ENCODE measurements at places on chromosomes 13 and 19. TPM values are rescaled to one million over a fixed set of nuclear protein-coding genes. Genes with fewer than 3 reads are reported as not detected.

TNFSF9 gene
- 3.8 TPM for total RNA-seq

PGLYRP2 gene
- not detected for total RNA-seq

PRR20E gene
- not detected for total RNA-seq

FGF21 gene
- not detected for total RNA-seq

LHFPL6 gene
- 0.81 TPM for total RNA-seq

TGFBR3L gene
- total RNA-seq: 4.7 TPM

SIAH3 gene
- not detected for total RNA-seq

CCL25 gene
- total RNA-seq: not detected

PCDH8 gene
- not detected for total RNA-seq

ZNF418 gene
- 1.9 TPM for total RNA-seq

LRG1 gene
- total RNA-seq: 0.36 TPM

FFAR3 gene
- not detected for total RNA-seq

DNA sequence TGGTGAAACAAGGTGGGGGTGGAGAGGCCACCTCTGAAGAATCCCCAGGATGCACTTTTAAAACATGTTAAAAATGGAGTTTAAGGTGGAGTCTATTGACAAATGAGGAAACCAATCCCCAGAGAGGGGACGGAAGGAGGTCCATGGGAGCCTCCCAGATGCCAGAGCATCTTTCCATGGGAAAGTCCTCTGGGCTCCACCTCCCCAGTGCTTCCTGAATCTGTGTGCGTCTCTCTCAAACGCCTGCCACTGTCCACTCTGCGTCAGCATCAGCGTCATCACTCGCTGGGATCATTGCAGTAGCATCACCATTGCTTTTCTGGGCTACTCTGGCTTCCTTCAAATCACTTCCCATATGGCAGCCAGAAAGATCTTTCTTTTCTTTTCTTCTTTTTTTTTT is 6.2 kb downstream of the GPR4 start:
- DNase-seq: no peak

GRCh38 chr19:46022431-46023310 is at the start of gene PGLYRP1:
PGLYRP1 (minus strand) TSS chr19:46023053; CDS start chr19:46023021, 32 bp downstream.
- DNase-seq: no peak

- no peak for DNase-seq
Observed at GRCh38 chr19:19745496-19746285, 12.8 kb upstream of the ZNF14 start.

- DNase-seq: no peak
Observed at GRCh38 chr13:52383366-52383765, 22.6 kb downstream of the THSD1 start.

- no peak for DNase-seq
Observed at GRCh38 chr13:28077231-28077630, 23.1 kb downstream of the FLT3 start.

DNA sequence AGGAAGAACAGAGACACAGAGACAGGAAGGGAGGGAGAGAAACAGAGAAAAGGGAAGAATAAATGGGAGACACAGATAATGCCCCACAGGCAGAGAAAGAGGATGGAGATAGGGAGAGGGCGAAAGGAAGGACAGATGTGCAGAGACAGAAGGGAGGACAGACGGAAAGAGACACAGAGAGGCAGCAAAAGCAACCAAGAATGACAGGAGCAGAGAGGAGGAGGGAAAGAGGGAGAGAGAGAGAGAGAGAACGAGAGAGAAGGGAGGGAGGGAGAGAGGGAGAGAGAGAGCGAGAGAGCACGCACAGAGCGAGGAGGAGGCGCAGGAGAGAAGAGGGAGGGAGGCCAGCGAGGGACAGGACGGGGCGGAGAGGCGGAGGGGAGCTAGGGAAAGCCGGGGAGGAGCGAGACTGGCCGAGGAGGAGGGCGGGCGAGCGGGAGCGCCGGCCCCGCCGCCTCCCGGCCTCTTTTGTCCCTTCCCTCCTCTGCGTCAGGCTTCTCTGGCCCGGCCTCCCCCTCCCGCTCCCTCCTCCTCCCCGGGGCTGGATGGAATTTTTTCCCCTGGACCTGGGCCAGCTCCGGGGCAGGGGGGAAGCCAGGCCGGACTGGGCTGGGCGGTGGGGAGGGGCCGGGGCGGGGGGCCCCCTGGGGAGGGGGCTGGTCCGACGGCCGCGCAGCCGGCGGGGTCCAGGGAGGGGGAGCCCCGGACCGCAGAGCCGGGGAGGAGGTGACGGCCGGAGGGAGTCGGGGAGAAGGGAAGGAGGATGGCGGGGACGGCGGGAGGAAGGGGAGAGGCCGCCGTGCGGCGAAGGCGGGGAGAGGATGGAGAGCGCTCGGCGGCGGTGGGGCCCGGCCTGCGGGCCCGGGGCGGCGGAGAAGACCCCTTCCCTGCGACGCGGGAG is 4.2 kb upstream of the SPACA6 start:
- no peak for DNase-seq

GRCh38 chr13:112852392-112852791 is 116.6 kb upstream of the MCF2L start:
- DNase-seq: no peak

DNA sequence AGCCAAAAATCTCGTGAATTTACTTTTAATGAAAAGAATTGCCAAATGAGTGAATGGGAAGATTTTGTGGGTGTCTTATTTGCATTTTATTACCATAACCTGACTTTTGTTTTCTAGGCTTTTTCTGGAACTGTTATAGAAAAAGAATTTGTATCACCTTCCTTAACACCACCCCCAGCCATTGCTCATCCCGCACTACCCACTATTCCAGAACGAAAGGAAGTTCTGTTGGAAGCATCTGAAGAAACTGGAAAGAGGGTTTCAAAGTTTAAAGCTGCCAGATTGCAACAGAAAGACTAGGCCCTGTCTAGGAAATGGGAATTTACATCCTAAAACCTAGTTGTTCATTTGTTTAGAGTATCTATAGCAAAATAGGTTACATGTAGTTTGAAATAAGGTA is 72.7 kb downstream of the URI1 start:
- no peak for DNase-seq

GRCh38 chr19:36772311-36773222 is at the start of gene ZNF850:
ZNF850 (minus strand) TSS chr19:36772807; CDS start chr19:36762606, 10,201 bp downstream.
- DNase-seq: peak; percentile 95

DNA sequence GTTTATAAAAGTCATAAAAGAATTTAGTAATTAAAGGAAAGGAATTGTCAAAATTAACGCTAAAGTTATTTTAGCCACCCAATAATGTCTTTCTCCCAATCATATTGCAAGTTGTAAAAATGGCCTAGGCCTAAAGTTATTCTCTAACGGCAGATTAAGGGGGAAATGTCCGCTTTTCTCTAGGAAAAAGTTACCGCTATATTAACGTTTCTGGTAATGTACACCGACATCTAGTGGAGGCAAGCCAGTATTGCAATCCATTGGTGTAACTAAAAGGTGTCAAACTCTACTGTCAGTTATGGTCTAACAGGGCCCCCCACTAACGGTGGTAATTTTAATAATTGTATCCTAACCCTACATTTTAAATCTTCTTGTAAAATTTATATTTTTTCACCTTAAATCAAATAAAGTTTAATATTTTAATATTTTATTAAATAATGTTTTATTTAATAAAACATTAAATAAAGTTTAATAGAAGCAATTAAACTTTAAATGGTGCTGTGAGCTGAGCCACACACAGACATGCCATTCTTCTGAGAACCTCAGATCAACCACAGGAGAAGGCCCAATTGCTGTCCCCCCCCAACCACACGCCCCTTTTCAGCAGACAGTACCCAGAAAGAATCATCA is 35.9 kb upstream of the ZSCAN5A start:
- DNase-seq: no peak

DNA sequence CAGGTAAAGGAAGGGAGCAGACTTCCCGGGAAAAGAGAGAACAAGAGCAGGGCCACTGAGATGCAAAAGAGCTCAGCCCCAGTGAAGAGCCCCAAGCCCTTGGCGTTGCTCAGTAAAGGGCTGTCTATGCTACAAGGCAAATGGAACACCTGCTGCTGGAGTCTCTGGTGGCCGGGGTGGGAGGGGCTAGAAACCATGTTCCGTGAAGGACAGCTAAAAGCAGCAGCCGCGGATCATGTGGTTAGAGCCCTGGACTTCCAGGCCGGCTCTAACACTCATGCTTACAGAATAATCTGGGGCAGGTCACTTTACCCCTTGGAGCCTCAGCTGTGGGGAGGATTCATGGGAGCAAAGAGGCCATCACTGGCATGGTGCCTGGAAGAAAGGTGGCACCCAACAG is 17.8 kb downstream of the POU2F2 start:
- DNase-seq: no peak

DNA sequence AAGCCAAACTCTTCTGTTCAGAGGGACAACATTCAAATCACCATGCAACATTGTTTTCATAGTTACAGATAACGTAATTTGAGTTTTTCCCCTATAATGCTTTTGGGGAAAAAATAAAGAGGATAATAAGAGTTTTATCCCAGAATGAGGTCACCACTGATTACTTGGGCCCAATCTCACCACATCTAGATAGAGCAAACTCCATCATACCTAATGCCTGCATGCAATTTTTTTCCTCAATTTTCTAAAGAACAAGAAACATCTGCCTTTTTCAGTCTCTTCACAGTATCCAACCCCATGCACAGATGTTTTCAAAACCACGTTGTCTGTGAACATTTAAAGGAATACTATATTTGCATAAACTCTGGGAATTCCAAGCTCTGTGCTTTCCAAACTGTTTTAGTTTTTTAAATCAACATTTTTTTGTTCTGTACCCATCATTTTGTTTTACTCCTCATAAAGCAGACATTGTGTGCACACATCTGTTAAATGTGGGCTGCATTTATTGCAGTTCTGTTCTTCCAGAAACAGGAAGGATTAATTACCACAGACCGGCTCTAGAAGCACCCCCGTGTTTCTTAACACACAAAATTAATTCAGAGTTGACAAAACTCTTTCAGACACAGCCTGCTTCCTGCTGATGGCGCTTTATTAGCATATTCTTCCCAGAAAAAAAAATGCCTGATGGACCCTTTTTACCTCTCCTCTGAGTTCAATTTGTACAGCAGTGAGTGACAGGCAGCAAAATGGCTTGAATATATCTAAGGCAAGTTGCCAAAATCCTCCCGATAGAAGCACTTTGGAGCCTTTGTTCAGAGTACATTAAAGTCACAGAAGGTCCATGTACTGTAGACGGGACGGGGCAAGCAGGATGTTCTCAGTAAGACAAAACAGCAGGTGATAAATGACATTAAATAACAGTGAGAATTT is 1171.9 kb downstream of the EFNB2 start:
- no peak for DNase-seq

GRCh38 chr13:41854758-41855157 is 106.2 kb downstream of the VWA8 start:
- DNase-seq: no peak

GRCh38 chr13:32232263-32232662 is 82.9 kb downstream of the ZAR1L start:
- DNase-seq: no peak

- no peak for DNase-seq
Observed at GRCh38 chr13:100646030-100646673, 28.4 kb downstream of the TMTC4 start.

GRCh38 chr19:4911786-4912672 is 2.7 kb downstream of the UHRF1 start:
- no peak for DNase-seq

GRCh38 chr13:41668130-41668757 is 210.9 kb downstream of the RGCC start:
- no peak for DNase-seq

GRCh38 chr19:55386493-55386971 is 800 bp downstream of the RPL28 start:
- no peak for DNase-seq

- no peak for DNase-seq
Observed at GRCh38 chr13:25247360-25247759, 39.9 kb downstream of the MTMR6 start.

DNA sequence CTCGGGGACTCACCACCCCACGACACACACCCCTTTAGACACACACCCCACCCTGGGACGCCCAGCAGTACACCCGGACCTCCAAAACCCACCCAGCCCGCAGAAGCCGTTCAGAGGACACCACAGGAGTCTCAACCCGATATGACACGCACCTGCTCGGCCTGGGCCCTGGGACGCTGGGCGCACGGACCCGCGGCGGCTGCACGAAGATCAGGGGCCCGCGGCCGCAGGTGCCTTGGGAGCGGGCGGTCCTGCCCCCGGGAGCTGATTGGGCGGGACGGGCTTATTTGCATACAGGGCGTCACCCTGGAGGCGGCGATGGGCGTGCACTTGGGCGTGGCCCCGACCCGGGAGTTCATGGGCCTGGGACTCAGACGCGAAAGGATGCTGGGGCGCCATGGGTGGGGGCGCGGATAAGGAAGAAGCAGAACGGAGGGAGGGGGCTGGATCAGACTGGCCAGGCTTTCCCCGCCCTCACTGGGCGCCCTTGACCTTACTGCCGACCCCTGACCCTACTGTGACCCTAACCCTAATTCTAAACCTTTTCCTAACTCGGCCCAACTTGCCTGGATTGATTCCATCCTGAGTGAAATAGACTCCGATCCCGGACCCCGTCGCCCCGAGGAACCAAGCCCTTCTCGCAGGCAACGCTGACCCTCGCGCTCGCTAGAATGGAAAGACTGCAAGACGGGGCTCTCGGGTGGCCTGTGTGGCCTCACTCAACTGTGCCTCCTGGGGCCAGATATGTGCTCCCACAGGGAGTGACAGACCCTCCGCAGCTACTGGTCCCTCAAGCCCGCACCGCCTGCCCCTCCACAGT is at the start of gene MEF2B:
MEF2B (minus strand) TSS at position 211 of the 820 bp plus-strand sequence. CDS start 19,528 bp downstream, outside the sequence.
- DNase-seq: peak; percentile 83

DNA sequence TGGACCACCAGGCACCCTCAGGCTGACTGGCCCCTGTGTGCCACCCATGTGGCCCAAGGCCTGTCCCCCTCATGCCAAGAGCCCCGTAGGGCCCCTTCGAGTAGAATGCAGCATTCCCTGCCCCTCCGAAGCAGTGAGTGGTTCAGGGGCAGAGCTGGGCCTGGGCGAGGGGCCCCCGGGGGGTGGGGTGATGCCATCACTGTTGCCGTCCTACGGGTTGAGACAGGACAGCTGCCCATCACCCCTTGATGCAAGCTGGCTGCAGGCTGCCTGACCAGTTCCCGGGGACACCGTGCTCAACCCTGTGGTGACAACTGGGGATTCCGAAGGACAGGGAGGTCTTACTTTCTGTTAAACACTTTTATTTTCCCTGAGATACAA is 4.7 kb downstream of the SBNO2 start:
- no peak for DNase-seq
